Right lobe of liver (tissue), 6 donors: ENCODE measurements at places on chromosomes 7 and 10. TPM values are rescaled to one million over a fixed set of nuclear protein-coding genes. Genes with fewer than 3 reads are reported as not detected.
A peak's percentile ranks its signal among the peaks of the same experiment; 100 is the strongest.

PCDH15 gene
- not detected for total RNA-seq

BAIAP2L1 gene
- total RNA-seq = 25.4 TPM

TFAM gene
- 15.2 TPM for total RNA-seq

MPP7 gene
- 1.9 TPM for total RNA-seq

ZNF365 gene
- total RNA-seq = 0.06 TPM

- no peaks in the 10 kb centered on the region for H3K36me3 ChIP-seq
- no peaks in the 10 kb centered on the region for H3K4me1 ChIP-seq
- H3K4me3 ChIP-seq = peak overlapping the region; percentile 88
- DNase-seq = no peak
- no peak overlapping the region for H3K27ac ChIP-seq
Measured at GRCh38 chr7:12685550-12685949, 1.9 kb upstream of the ARL4A start.

DNA sequence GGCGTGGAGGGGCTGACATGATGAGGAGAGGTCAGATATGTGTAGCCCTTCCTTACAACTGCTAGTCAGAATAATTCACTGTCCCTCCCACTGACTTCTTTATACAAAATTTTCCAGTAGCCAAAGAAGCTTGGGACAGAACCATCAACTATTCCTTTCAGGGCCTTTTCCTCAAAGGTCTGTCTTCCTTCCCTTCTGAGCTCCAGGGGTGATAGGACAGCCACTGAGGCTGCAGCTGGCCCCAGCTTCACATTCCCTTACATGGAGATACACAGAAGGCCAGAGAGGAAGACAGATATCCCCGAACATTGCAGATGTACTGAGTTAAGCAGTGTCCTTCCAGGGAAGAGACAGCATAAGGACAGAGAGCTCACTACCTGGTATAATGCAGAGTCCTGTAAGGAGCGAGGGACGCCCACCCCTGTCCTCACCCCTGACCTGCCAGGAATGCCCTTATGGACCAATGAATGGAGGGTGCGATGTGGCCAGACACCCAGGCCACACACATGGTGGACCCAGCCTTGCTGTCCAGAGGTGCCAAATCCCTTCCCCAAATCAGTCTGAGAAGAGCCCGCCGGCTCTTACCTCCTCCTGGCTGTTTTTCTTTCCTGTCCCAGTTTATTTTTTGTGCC is 754.7 kb downstream of the GRID1 start:
- DNase-seq = no peak
- H3K27ac ChIP-seq = no peak overlapping the region
- no peaks in the 10 kb centered on the region for H3K36me3 ChIP-seq
- no peaks in the 10 kb centered on the region for H3K4me1 ChIP-seq

DNA sequence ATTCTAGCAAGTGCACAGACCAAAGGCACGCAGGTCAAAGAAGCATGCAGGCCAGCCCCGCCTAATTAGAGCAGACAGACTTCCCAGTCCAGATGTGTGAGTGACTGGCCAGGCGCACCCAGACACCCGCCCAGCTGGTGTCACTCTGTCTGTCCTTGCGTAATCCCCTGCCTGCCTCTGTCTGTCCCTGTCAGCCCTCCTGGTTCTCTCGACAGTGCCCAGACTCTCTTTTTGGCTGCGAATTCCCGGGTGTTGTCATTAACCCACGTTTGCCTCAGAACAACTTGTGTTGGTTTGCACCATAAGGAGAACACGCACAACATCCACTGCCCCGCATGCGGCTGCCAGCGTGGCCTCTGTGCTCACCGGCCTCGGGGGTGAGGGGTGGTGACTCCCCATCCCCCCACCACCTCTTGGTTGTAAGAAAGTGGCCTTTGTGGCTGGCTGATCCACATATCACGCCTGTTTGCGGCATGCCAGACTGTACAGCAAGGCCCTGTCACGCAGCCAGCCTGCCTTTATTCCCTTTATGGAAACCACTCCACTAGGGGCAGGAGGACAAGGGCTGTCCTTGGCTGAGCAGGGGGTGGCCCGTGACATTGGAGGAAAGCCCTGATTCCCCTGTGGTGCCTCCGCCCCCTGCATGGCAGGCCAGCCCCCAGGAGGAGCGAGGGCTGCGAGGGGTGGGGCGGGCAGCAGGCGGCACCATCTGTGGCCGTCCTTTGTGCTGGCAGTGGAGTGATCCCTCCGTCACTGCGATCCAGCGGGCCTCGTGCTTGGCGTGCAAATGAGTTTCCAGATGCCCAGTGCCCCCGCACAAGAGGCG is 72.8 kb upstream of the PPIF start:
- peak; percentile 66 for DNase-seq
- H3K27me3 ChIP-seq = no peaks in the 10 kb centered on the region
- H3K4me3 ChIP-seq = no peak overlapping the region
- H3K4me1 ChIP-seq = no peaks in the 10 kb centered on the region

DNA sequence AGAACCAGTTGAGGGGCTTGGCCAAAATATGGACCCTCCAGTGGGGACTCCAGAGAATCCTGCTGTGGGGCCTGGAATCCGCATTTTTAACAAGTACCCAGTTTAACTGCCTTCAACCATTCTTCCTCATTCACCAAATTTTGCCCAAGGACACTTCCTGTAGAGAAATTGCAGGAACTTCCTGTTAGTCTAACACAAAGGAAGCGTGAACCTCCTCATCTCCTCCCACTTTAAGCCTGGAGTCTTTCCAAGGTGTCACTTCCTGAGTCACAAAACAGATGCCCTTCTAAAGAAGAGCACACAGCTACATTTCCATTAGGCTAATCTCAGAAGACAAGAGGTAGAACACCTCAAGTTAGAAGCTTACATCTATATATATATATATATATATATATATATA is 188.4 kb downstream of the PPP1R17 start:
- H3K4me1 ChIP-seq = no peaks in the 10 kb centered on the region
- no peaks in the 10 kb centered on the region for H3K27me3 ChIP-seq
- H3K4me3 ChIP-seq = no peak overlapping the region
- H3K27ac ChIP-seq = no peak overlapping the region

GRCh38 chr7:136009488-136010079 is 32.4 kb upstream of the MTPN start:
- H3K27ac ChIP-seq = no peak overlapping the region
- H3K4me1 ChIP-seq = no peaks in the 10 kb centered on the region
- no peaks in the 10 kb centered on the region for H3K27me3 ChIP-seq
- DNase-seq = no peak

- no peak for DNase-seq
- H3K36me3 ChIP-seq = no peaks in the 10 kb centered on the region
- H3K4me1 ChIP-seq = no peaks in the 10 kb centered on the region
- H3K27ac ChIP-seq = no peak overlapping the region
Measured at GRCh38 chr7:51286401-51286800, 30.2 kb downstream of the COBL start.

- peak; percentile 68 for DNase-seq
- peak overlapping the region; percentile 8 for H3K4me3 ChIP-seq
- peak overlapping the region; percentile 59 for H3K27ac ChIP-seq
- no peaks in the 10 kb centered on the region for H3K36me3 ChIP-seq
Measured at GRCh38 chr10:103197174-103197573, 4.1 kb upstream of the NT5C2 start.

GRCh38 chr10:118394301-118395200 is 52.4 kb upstream of the FAM204A start:
- H3K27me3 ChIP-seq = no peaks in the 10 kb centered on the region
- no peak for DNase-seq
- no peaks in the 10 kb centered on the region for H3K36me3 ChIP-seq
- H3K4me1 ChIP-seq = no peaks in the 10 kb centered on the region
- H3K27ac ChIP-seq = no peak overlapping the region

GRCh38 chr7:128116740-128117139 is 85.5 kb upstream of the LRRC4 start:
- DNase-seq = peak; percentile 39
- no peaks in the 10 kb centered on the region for H3K27me3 ChIP-seq
- no peaks in the 10 kb centered on the region for H3K36me3 ChIP-seq
- no peak overlapping the region for H3K27ac ChIP-seq
- no peaks in the 10 kb centered on the region for H3K4me1 ChIP-seq

DNA sequence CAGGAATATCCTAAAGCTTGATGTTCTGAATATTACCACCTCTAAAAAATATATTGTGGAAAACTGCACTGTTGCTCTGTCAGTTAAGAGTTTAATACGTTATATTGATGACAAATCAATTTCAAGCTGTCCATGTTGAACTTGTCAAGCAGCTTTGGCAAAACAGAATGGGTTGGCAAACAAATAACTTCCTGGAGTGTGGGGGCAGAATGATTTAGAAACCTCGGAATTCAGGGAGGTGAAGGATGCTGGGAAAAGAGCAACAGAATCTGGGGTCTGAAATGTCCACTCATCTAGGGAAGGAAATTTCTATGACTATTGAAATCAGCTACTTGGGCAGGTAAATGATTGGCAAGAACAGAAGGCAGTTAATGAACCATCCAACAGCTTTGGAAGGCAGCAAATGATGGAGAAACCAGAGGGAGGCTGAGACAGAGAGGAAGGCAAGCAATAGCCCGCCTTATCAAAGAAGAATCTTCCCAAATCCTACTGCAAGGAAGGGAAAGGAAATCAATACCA is 95.1 kb upstream of the PALS2 start:
- H3K4me1 ChIP-seq = peaks cover 21% of the 10 kb centered on the region
- H3K4me3 ChIP-seq = no peak overlapping the region
- no peak for DNase-seq
- H3K27me3 ChIP-seq = no peaks in the 10 kb centered on the region

DNA sequence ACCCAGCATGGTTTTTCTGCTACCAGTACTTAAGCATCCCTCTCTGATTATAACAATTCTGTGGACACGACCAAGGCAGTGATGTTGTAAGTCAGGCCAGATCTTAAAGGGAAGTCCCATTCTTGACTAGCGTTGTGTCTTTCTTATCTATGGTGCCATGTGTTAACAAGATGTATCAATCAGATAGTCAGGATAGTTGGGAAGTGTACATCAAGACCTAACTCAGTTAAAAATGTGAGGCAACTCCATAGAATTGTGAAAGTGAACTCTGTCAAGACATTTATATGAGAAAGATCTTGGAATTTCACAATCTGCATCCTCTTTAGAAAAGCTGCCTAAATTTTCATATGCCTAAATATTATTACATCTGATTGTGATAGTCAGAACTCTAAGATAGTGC is 341.7 kb upstream of the SEMA3D start:
- H3K4me1 ChIP-seq = no peaks in the 10 kb centered on the region
- no peak for DNase-seq
- no peak overlapping the region for H3K27ac ChIP-seq
- H3K4me3 ChIP-seq = no peak overlapping the region

- peak; percentile 78 for DNase-seq
- H3K27ac ChIP-seq = no peak overlapping the region
- H3K4me1 ChIP-seq = peaks cover 9% of the 10 kb centered on the region
- no peak overlapping the region for H3K4me3 ChIP-seq
- H3K36me3 ChIP-seq = no peaks in the 10 kb centered on the region
Measured at GRCh38 chr10:44070282-44070681, 314.6 kb downstream of the CXCL12 start.

DNA sequence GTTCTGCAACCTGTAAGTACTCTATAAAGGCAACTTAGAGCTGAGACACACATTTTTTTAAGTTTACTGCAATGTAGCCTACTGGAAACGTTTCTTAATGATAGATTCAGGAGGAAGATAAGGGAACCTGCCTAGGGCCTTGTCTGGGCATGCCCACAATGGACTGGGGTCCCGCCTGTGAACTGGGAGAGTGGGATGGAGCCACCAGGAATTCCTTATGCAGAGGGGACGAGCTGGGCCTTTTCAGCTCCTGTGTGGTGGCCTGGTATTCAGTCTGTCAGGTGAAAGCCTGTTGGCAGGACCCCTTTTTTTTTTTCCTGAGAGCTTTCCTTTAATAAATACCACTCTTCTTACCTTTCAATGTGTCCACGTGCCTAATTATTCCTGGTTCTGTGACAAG is 384.4 kb upstream of the ZWINT start:
- no peak for DNase-seq
- H3K4me1 ChIP-seq = no peaks in the 10 kb centered on the region
- no peak overlapping the region for H3K4me3 ChIP-seq
- H3K36me3 ChIP-seq = no peaks in the 10 kb centered on the region
